ELR (cell line): ENCODE measurements at places on chromosomes 11 and 22.

DNA sequence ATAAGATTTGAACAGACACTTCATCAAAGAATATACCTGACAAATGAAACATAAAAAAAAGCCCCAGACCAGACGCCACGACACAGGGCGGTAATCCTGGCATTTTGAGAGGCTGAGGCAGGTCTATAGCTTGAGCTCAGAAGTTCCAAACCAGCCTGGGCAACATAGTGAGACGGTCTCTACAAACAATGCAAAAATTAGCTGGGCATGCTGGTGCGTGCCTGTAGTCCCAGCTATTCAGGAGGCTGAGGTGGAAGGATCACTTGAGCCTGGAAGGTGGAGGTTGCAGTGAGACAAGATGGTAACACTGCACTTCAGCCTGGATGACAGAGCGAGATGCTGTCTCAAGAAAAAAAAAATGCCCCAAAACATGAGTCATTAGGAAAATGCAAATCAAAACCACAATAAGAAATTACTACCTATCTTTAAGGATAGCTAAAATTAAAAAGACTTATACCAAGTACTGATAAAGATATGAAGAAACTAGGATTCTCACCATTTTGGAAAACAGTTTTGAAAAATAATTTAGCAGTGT lies 91.7 kb upstream of the GRAMD1B start:
- DNase-seq = peak; percentile 6

GRCh38 chr11:127651175-127651887 lies 650.8 kb upstream of the KIRREL3 start:
- peak; percentile 95 for DNase-seq

GRCh38 chr22:25120761-25121212 lies 78.9 kb upstream of the CRYBB3 start:
- DNase-seq = no peak

GRCh38 chr11:33658195-33658900 lies 42.3 kb downstream of the C11orf91 start:
- no peak for DNase-seq

DNA sequence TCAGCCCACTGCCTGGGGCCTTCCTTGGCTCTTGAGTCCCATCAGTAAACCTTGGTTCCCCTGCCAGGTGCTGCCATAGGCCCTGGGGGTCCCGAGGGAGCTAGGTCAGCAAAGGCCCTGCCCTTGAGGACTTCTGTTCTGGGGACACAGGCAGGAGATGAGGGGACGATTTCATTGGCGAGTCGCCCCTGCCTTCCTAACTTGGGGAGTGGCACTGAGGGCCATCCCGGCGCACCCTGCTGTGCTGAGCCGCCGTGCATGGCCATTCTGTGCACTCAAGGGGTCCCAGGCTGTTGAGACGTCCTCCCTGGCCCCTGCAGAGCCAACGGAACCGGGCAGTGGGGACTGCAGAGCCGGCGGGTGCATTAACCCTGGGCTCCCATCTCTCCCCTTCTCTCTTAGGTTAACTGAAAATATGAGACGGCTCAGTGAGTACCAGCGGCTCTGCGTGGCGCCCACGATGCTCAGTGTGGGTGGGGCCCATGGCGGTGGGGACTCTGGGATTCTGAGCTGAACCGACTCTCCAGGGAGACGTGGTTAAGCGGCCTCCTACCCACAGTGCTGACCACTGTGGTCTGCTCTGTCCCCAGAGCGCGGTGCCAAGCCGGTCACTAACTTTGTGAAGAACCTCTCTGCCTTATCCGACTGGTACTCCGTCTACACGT lies 43.4 kb downstream of the GRAMD4 start:
- no peak for DNase-seq

GRCh38 chr22:41367039-41367679 lies 14.6 kb upstream of the TEF start:
- DNase-seq = peak; percentile 81

DNA sequence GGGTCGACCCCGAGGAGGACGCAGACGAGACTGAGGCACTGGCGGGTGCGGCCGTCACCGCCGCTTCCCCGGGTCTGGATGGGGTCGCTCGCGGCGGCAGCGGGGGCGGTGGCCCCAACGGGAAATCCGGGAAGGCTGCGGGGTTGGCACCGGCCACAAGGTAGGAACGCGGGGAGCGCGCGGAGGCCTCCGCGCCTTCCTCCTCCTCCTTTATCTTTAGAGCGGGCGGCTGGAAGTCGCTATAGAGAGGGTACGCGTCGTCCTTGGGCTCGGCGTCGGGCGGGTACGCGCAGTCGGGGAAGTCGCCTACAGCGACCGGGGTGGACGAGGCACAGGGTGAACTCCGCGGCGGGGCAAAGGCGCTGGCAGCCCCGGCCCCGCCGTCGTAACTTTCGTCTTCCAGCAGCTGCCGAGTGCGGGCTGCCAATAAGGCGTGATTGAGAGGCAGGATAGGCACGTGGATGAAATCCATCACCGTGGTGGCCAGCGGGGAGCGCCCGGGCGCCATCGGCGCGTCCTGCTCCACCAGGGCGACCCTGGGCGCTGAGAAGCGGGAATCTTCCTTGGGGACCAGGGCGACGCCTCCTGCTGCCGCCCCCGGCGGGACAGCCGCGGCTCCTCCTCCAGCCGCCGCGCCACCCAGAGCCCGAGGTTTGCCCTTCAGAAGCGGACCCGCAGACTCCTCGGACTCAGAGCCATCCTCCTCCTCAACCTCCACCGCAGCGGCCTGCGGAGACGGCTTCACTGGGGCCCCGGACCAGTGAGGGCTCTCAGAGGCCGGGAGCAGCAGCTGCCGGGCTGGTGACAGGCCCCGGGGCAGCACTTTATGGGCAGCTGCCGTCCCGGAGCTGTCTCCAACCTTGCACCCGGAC lies 1.7 kb downstream of the PGR start:
- DNase-seq = no peak

- DNase-seq = peak; percentile 86
Measured at GRCh38 chr11:79414644-79415317, 26.0 kb downstream of the TENM4 start.

DNA sequence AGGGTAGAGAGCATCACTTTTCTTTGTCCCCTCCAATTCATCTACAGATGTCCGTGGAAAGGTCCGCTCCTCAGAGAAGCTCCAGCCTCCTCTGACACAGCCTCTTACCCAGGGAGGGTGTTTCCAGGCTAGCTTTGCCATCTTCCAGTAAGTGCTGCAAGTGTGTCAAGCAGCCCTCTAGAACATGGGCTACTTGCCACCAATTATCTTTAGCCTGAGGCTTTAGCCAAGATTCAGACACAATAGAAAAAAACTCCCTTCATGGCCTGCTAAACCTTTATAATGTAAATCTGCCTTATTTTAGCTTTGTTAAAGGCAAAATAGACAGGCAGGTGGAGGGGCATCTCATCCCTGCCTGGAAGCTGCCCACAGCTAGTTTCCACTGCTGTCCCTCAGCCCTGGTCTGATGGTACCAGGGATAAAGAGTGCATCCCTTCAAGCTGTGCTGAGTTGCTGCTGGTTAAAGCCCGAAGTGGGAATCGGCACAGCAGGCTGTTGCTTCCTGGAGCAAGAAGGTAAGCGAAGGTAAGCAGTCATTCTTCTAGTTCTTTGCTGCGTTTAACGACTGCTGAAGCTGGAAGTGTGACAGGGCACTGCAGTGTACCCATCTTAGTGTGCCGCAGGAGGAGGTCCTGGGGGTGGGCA lies 190.1 kb upstream of the E2F8 start:
- DNase-seq = no peak

- DNase-seq = no peak
Measured at GRCh38 chr11:18780329-18780728, 11.3 kb downstream of the PTPN5 start.

DNA sequence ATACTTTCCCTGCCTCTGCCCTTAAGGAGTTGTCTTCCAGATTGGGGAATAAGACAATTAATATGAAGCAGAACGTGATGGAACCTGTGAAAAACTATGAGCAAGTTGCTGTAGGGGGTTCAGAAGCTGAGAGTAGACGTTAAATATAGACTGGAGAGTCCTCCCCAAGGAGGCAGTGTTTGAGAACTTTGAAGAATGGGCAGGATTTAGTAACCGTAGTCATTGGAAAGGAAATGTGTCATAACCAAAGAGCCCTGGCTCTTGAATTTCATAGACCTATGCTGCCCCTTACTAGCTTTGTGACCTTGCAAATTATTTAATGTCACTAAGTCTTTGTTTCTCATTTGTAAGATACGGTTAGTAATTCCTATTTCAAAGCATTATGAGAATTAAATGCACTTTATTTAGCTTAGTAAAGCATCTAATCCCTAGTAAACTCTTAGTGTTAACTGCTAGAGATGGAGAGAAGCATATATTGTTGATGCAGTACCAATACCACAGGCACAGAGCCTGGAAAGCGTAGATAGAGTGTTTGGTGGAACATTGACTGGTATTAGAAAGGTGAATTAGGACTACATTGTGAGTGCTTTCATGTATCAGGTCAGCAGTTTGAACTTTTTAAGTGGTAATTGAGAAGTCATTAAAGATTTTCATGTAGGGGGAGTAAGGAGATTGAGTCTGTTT lies 54.1 kb downstream of the MCAM start:
- peak; percentile 82 for DNase-seq
